KBM-7 (cell line): ENCODE measurements at places on chromosomes 5 and 9.

DNA sequence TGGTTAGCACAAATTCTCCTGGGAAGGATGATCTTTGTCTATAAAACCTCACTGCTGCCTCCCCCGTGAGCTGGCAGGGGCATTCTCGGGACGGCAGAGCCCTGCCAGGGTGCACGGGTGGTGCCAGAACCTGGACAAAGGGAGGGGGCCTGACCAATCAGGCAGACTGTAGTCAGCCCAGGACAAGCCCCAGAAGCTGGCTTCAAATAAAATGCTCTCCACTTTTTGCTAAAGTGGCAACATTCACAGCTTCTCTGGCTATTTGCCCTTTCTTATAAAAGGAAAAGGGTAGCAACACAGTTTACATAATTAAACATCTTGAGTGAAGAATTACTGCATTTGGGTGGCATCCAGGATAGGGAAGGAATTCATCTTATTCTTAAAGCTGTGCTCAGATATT is 14.4 kb downstream of the IL9 start:
- no peak for DNase-seq

DNA sequence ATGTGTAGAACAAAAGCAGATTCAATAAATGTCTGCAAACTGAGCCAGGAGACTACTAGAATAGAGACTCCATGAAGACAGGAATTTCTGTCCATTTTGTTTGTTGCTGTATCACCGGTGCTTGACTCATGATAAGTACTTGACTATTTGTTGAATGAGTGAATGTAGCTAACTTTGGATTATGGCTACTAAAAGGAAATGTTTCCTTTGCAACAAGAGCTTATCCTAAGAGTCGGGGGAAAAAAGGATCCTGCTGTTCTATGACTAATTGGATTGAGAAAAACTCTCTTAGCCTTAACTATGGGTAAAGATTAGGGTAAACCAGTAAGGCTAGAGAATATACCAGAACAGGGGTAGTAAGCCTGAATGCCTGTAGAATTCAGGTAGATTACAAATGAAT is 3.5 kb downstream of the PAIP1 start:
- no peak for DNase-seq

GRCh38 chr5:168215646-168216045 is 75.8 kb upstream of the WWC1 start:
- no peak for DNase-seq

- no peak for DNase-seq
Measured at GRCh38 chr5:98698359-98698758, 75.1 kb upstream of the RGMB start.

DNA sequence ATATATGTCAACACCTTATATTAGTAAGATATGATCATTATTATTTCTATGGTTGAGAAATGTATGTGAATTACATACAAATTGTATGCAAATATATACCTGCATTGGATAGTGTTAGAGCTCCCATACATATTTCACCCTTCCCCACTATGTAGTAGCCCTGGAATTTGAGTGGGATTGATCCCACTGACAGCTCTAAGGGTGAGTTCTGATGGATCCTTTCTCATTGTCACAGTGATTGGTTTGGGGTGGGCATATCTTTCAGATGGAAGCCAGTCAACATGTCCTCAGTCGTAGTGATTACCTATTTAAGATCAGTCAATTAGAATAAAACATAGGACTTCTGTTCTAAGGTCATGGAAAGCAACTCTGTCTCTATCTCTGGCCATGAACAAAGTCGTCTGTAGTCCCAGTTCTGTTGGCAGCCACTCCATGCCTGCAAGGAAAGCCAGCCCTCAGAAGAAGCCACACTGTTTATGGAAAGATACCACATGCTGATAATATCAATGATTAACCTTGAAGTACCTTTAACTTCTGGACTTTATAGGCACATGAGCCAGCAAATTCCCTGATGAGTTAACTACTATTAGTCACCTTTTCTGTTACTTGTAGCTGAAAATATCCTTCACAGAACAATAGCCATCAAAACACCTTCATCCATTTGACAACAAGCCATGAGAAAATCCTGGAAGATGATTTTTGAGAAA is 5.1 kb upstream of the CCDC192 start:
- DNase-seq = no peak

GRCh38 chr9:14453286-14453685 is 139.3 kb upstream of the NFIB start:
- no peak for DNase-seq
